ENCODE measurements at places on chromosomes 3 and 15. TPM values are rescaled to one million over a fixed set of nuclear protein-coding genes. Genes with fewer than 3 reads are reported as not detected.

Gene MST1R
- 8.9 TPM for total RNA-seq

Gene GNAT1
- total RNA-seq, result 0.05 TPM

Gene CHRNA7
- 0.61 TPM for total RNA-seq

Gene TMEM207
- total RNA-seq, result not detected

Gene AGBL1
- under 0.01 TPM for total RNA-seq

DNA sequence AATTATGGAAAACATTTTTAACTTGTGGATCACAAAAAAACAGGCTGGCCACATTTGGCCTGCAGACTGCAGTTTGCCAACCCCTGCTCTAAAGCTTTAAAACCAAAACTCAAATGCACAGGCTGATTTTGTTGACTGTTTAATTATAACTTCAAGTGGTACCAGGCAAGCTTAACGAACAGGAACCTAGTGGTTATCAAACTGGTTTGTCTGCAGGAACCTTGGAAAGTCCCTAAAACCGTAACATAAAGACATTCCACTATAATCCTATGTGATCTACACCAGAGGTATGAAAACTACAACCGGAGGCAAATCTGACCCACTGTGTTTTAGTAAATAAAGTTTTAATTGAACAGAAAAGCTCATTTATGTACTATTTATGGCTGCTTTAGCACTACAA is 52.4 kb downstream of the TBL1XR1 start:
- no peak for DNase-seq
- peaks cover 10% of the 10 kb centered on the region for H3K4me1 ChIP-seq
- no peaks in the 10 kb centered on the region for H3K27me3 ChIP-seq
- peak overlapping the region; percentile 36 for H3K27ac ChIP-seq

- no peaks in the 10 kb centered on the region for H3K36me3 ChIP-seq
- H3K4me1 ChIP-seq, result peaks cover 35% of the 10 kb centered on the region
- H3K27ac ChIP-seq, result no peak overlapping the region
- no peaks in the 10 kb centered on the region for H3K27me3 ChIP-seq
- no peak for DNase-seq
These were observed 176.7 kb upstream of the TLE3 start for GRCh38 chr15:70274255-70274880.

DNA sequence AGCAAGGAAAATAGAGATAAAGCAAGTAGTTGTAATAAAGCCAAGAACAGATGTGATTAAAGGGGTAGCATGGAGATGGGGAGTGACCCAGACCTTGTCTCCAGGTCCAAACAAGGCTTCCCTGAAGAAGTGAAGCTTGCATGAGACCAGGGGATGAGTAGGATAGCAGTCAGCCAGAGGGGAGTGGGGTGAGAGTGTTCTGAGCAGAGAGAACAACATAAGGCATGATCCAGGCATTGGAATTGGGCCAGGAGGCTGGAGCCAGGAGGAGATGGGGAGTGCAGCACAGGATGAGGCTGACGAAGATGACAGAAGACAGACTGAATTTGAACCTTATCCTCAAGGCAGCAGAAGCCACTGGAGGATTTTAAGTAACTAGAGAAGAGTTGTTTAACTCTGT is 7.2 kb downstream of the TMOD2 start:
- no peaks in the 10 kb centered on the region for H3K36me3 ChIP-seq
- H3K27me3 ChIP-seq, result no peaks in the 10 kb centered on the region
- peaks cover 4% of the 10 kb centered on the region for H3K4me1 ChIP-seq
- no peak for DNase-seq
- no peak overlapping the region for H3K4me3 ChIP-seq

DNA sequence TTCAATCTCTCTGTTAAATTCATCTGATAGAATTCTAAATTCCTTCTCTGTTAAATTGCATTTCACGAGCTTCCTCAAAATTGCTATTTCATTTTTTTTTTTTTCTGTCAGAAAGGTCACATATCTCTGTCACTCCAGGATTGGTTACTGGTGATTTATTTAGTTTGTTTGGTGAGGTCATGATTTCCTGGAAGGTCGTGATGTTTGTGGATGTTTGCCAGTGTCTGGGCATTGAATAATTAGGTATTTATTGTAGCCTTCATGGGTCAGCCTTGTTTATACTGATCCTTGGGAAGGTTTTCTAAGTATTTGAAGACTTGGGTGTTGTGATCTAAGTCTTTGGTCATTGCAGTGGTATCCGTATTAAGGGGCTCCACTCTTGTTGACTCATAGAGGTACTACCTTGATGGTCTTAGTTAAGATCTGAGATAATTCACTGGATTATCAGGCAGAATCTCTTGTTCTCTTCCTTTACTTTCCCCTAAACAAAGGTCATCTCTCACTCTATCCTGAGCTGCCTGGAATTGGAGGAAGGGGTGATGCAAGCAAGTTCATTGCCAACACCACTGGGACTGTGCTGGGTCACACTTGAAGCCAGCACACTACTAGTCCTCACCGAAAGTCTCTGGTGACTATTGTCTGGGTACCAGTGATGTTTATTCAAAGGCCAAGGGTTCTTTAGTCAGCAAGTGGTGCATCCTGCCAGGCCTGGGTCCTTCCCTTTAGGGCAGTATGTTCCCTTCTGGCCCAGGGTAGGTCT is 231.1 kb downstream of the GBE1 start:
- H3K27ac ChIP-seq, result no peak overlapping the region
- no peaks in the 10 kb centered on the region for H3K36me3 ChIP-seq
- H3K4me1 ChIP-seq, result no peaks in the 10 kb centered on the region
- no peak for DNase-seq
- no peaks in the 10 kb centered on the region for H3K27me3 ChIP-seq
